ENCODE measurements at places on chromosomes 7 and 10.

DNA sequence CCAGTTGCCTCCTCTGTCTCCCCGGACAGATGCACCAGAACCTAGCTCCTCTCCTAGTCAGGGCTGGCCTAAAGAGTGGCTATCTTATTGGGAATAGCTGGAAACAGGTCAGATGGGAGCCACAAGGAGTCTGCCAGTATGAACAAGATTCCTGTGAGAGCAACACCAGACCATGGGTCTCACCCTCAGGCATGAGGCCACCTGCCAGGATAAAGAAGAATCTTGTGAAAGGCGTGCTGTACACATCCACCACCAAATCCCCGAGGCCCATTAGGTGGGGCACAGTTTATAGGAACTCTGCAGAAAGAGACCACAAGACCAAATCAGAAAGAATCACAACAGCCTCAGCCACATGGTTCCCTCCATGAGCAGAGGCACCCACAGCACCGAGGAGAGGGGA is 325.9 kb downstream of the TNS3 start:
- DNase-seq = no peak

GRCh38 chr7:114412548-114412947 is 2.1 kb upstream of the FOXP2 start:
- no peak for DNase-seq

GRCh38 chr10:13776861-13777311 is 190.1 kb downstream of the PRPF18 start:
- peak; percentile 57 for DNase-seq

GRCh38 chr7:156875766-156876165 is 17.2 kb downstream of the LMBR1 start:
- no peak for DNase-seq

DNA sequence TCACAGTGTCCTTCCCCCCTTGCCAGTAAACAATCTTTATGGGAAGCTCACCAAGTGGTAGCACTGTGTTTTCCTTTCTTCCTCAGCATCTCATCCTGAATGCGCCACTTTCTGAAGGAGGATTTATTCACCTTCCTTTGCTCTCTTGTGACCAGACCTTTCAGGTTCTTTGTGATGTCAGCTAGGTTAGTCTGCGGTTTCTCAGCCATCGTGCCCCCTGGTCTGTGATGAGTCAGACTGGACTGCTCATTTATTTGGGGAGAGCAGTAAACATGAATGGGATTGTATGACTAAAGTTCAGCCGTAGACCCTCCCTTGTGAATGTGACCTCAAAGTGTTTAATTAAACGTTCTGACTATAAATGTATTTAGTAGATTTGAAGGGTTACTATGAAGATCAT is 235.1 kb upstream of the CELF2 start:
- DNase-seq = no peak

DNA sequence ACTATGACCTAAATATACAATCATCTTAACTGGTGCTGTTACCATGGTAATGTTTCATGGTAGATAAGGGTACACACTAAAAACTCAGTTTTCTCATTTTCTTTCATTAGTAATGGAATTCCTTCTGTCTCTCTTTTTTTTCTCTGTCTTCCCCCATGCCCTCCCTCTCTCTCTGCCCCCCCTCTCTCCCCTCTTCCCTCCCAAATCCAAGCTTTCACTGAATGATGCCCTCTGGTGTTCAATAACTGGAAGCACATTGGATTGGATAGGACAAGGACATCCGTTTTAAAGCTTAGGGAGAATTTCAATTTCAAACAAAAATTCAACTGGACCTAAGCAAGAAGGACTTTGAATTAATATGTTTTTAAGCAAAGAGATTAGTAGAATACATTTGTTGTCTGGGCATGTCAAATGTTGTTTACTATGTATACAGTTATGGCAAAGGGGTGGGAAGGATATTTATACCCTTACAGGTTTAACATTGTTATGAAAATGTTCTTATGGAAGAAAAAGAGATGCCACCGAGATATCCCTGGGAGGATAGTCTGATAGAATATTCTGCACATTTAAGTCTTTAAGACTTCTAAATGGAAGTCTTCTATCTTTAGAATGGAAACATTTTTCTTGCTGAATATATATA is 6.1 kb downstream of the CHRM2 start:
- DNase-seq = peak; percentile 21

GRCh38 chr10:95242581-95243317 is 48.1 kb downstream of the PDLIM1 start:
- peak; percentile 75 for DNase-seq

DNA sequence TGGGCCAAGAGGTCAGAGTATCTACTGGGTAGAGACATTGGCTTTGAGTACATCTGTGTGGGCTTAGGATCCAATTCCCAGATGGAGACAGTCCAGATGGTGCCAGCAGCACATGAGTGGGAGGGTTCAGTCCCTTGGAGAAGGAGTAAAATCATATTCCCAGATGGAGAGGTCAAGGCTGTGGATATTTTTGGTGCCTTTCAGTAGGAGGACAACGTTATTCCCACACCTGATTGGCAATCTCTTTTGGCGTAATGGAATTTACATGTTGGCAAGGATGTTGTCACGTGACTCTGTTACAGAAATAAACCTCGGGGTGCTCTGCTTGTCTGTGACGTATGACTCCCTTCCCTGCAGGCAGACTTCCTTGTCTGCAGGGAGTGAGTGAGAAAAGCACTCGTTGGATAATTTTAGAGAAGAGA is 27.6 kb downstream of the NPS start:
- no peak for DNase-seq

- peak; percentile 23 for DNase-seq
These were observed 6.4 kb upstream of the PRTFDC1 start for GRCh38 chr10:24958721-24959381.

GRCh38 chr10:103111918-103112877 is 80.9 kb downstream of the NT5C2 start:
- no peak for DNase-seq

DNA sequence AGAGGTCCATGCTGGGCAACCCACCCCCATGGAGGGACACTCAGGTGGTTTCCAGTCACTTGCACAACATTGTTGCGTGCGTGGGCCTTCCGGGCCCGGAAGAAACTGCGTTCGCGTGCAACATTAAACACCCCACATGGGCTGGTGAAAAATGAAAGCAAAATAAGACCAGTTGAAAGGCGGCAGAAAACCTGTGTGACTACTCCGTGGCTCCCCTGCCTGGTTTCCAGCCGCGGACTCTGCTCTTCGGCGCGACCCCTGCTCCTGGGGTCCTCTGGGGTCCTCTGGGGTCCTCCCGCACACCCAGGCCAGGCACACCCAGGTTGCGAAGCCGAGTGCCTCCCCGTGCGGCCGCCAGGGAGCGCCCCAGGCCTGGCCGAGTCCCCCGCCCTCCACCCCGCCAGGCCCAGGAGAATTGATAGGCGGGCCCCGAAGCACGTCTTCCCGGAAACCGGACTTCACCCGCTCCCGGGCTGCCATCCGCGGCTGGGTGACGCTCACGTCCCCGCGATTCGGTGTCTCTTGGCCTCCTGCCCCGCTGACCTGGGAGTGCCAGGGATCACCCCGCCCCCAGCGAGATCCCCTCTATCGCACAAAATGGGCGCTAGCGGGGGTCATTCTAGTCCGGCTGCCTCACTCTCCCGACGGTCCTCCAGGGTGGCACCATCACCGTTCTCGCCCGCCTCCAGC is 1.9 kb upstream of the SH2D4B start:
- peak; percentile 89 for DNase-seq

- no peak for DNase-seq
These were observed 79.5 kb downstream of the ITIH5 start for GRCh38 chr10:7587168-7587864.

DNA sequence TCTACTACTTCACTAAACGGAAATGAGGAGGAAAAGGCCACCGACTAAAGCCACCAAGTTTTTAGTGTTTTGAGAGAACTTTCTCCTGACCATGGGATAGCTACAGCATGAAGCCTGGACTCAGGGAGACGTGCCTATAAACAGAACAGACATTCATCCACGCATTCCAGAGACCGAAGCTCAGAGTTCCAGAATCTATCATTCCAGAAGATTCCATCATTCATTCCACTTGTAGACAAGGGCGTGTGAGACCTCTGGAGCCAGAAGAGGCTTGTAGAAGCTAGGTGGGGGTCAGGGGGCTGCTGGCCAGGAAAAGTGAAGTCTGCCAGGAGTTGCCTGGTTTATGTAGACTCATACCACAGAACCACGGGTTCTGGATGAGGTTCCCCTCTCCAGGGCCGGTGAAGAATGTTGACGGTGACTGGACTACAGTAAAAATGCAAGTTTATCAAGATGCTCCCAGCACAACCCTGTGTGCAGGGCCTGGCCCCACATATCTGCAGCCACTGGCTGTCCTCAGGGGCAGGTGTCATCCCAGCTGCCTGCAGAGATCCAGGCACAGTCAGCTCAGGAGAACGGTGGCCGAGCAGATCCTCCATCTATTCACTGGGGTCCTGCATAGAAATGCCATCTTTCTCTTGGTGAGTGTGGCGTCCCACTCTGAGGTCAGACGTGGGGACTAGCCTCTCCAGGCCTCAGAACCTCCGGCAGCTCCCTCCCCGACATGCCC is 215.7 kb downstream of the USP6NL start:
- no peak for DNase-seq

DNA sequence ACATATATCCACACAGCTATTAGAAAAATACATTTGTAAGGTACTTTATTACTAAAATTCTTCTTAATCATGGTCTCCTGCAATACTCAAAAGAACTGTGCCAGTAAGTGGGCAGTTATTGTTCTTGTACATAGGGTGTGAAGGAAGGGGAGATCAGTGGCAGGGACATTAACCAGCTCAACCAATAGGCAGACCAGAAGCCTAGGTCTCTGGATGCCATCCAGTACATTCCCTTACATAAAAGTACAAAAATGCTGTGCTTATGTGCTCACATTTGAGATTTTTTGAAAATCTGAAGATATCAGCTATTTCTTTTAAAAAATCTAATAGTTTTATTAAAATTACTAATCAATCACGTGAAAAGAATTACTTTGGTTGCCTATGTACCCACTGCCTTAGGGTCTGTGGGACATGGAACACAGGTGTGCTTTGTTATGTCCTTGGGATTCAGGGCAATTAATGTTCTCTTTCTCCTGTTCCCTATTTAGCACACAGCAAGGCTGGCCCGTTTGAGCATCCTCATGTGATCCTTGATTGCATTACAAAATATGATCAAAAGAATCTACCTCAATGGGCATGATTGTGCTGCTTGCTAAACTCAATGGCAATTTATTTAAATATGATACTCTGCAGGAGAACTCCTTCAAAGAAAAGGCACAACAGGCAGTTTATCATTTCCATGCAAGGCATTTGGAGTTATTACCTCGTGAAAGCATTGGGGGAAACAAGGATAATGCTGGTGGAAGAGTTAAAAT is 22.7 kb downstream of the TWIST1 start:
- no peak for DNase-seq

DNA sequence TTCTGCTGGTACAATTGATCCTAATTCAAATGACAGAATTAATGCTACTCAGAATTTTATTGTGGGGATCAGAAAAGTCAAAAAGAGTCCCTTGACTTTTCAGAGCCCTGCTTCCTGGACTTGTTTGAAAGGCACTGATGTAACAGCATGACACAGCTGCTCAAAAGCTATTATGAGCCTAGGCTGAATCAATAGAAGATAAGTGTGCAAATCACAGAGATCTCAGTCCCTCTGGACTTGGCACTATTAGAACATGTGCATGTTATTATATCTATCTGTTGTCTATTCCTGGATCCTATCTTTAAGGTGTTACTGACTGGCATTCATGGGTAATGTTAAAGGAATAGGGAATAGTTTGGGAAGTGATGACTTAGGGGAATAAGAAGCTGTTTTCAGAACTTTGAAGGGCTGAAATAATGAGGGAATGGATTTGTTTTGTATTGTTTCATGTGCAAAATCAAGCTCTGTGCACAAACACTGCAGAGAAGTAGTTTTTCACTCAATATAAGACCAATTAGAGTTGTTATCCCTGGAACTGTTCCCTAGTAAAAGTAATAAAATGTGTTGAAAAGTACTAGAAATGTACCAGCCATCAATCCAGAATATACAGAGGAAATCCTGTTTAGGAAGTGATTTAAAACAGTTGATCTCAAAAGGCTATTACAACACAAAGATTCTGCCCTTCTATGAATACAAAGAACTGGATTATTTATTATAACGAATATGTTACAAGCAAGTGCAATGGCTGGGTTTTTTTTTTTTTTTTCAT is 814.9 kb upstream of the C7orf33 start:
- DNase-seq = no peak

DNA sequence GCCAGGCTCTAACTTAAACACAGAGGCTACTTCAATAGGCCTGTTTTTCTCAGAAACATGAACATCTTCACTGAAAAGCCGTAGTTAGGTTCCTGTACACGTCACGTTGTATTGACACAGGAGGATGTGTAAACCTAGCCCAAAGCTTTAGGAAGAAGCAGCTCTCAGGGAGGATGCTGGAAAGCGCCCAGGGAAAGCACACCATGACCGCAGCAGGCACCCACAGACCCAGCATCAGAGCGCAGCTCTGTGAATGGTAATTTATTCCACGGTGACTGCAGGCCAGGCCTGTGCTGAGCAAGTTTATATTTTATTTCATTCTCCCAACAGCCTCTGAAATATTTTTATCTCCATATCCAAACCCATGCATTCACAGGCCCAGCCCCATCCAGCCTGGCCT is 51.1 kb downstream of the ASB13 start:
- DNase-seq = no peak

DNA sequence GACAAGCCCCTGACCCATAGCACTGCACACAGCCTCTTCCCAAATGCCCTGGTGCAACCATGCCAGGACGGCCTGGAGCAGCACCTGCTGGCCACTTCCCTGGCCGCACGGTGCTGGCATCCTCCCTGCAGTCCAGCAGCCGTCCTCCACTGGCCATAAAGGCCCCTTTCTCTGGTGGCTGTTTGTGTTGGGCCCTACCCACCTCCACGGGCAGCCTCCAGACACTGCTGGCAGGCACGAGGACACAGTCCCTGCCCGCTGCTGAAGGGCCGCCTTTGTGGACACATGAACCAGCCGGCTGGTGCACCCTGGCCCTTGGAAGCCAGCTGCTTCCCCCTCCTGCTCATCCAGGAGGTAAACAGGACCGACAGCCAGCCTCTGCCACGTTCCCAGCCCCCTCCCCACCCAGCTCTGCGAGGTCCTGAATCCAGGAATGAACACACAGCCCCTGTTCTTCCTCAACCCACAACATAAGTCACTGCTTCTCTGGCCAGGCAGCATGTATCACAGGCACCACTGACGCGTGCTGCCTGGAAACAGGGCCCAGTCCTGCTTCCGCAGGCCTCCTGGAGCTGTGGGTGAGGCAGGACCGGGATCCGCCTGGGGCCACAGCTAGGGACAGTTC is 43.8 kb downstream of the SPOCK2 start:
- no peak for DNase-seq

GRCh38 chr10:72243822-72244437 is 27.9 kb upstream of the ASCC1 start:
- peak; percentile 92 for DNase-seq

GRCh38 chr7:142866361-142867096 is 11.7 kb downstream of the EPHB6 start:
- peak; percentile 46 for DNase-seq

DNA sequence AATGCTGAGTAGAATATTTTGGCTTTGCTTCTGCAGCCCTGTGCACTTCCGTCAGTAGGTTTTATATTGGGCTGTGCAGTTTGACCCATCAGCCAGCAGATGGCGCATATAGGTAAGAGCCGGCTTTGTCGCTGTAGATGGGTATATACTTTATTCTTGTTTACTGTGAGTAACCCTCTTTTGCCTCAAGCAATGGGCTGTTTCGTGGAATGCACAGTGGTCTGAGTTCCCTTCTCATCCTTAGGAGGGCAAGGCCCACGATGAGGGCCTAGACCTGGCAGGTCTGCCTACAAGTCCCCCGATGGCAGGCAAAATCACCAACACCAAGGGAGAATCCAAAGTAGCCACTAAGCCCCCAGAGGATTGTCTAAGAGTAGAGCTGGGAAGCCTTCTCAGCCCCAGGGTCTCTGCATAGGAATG is 1002.9 kb upstream of the KCND2 start:
- DNase-seq = peak; percentile 46

GRCh38 chr7:72223351-72223750 is 188.8 kb downstream of the CALN1 start:
- DNase-seq = no peak
